ENCODE measurements at places on chromosomes 1 and 21.
A peak's percentile ranks its signal among the peaks of the same experiment; 100 is the strongest.

DNA sequence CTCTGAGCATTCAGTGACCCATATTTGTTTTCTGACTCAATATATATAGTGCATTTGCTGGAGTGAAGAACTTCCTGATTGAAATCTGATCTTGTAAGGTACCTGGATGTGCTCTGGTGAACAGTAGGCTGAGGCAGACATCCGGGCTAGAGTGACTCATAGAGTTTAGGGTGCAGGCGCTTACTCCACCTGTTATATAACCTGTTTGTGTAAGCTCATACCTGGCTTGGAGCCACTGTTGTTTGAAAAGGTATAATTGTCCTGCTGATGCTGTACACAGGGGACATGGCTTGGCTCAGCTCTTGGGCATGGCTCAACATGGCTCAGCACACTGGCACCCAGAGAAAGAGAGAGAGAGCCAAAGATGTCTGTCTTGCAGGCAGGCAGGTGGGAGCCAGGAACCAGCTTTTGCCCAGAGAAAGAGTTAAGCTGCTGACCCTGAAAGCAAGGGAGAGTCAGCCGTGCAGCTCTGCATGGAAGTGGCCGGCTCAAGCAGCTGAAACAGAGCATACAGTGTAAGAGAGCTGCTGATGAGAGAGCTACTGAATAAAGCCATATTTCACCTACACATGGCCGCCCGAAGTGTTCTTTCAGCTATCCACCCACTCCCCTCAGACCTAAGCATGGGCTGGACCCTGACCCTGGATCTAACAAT is 43.2 kb downstream of the GJA5 start:
- DNase-seq, result no peak

DNA sequence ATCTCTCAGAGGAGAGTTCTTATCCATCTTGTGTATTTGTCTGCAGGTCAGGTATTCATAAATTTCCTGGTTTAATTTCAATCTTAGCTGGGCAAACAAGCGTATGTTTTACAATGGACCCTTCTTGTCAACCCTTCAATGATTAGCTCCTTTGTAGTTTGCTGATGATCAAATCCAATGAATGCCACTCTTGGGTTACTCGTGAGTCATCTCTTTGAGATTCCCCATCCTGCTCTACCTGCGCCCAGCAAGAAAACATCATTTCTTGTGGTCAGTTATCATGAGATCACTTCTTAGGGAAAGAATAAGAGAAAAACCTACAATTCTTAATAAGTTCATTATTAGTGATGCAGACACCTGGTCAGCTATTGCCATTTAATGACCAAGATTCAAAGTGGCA is 572.3 kb upstream of the PKN2 start:
- DNase-seq, result no peak

DNA sequence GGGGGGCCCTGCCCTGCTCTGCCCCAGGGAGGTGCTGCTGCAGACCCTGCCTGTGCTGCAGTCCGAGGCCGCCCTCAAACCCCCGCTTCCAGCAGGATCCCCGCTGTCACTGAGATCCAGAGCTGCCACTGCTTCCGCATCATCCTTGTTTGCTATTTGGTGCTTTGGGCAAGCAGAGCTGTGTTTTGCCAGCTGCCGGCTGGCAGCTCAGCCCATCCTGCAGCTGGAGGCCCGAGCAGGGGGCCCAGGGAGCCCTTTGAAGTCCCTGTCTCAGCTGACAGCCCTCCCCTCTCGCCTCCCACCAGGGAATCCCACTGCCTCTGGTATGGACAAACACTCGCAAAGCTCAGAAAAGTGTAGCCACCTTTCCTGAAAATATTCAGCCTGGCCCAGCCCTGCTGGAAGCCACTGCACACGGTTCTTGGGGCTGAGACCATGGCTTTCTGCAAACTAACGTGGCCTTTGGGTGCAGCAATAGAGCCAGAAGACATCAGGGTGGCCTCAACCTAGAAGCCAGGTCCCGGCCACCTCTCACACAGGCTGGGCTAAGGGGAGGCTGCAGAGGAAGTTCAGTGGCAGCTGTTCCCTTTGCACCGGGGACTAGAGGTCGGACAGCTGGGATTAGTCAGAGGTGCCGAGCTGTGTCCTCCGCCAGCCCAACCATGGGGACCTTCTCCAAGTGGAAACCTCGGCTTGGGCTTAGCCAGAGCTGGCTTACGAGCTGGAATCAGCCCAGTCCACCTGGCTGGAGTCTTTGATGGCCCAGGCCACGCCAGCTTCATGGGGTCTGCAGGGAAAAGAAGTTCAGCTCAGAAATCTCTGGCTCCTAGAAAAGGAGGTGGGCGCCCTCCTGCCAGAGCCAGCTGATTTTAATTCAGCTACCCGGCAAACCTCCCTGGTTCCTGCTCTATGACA is 107.1 kb downstream of the SPSB1 start:
- DNase-seq, result no peak

- no peak for DNase-seq
Measured at GRCh38 chr1:159212596-159212995, 7.9 kb downstream of the ACKR1 start.

GRCh38 chr1:109622137-109622892 is 2.7 kb downstream of the AMPD2 start:
- DNase-seq, result no peak

- DNase-seq, result no peak
Measured at GRCh38 chr1:221873673-221874072, 131.8 kb upstream of the DUSP10 start.

DNA sequence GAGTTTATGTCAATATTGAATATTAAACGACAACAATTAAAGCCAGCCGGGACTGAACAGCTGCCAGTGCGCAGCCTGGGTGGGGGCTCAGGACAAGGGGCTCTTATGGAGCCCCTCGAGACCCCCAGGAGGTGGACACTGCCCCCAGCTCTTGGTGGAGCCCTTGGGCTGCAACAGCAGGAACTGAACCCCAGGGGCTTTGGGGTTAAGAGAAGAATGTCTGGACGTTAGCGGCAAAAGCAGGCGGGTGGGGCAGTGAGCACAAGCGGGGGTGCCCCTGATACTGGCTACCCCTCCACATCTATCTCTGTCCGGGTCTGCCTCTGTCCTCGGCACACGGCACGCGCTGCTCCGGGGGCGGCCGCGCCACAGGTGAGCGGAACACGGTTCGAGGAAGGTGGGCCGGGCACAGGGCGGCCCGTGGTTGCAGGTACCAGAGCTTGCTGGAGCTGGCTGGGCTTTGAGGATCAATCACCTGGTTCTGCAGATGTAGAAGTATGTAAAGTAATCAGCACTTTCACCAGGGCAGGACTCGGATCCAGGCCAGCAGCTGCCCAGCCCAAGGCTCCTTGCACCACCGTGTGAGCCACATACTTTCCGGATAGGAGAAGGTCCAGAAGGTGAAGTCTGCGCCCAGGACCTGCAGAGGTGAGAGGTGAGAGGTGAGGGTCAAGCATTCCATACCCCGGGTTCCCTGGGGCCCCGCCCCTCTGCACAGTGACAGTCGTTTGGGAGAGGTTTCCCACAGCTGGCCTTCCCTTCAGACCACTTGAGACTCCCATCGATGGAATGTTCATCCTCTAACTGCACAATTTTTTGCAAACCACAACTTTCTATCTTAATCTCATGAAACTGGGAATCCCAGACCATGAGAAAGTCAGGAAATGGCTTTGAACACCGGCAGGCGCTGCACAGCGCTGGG is 12.4 kb upstream of the POFUT2 start:
- DNase-seq, result no peak

GRCh38 chr1:231929311-231929710 is 302.7 kb downstream of the DISC1 start:
- DNase-seq, result no peak

GRCh38 chr1:229204921-229205777 is 65.8 kb upstream of the RAB4A start:
- DNase-seq, result peak; percentile 36

- DNase-seq, result no peak
Measured at GRCh38 chr1:197173571-197174507, 27.4 kb upstream of the ASPM start.

GRCh38 chr1:106675558-106675957 is 380.9 kb upstream of the PRMT6 start:
- no peak for DNase-seq

DNA sequence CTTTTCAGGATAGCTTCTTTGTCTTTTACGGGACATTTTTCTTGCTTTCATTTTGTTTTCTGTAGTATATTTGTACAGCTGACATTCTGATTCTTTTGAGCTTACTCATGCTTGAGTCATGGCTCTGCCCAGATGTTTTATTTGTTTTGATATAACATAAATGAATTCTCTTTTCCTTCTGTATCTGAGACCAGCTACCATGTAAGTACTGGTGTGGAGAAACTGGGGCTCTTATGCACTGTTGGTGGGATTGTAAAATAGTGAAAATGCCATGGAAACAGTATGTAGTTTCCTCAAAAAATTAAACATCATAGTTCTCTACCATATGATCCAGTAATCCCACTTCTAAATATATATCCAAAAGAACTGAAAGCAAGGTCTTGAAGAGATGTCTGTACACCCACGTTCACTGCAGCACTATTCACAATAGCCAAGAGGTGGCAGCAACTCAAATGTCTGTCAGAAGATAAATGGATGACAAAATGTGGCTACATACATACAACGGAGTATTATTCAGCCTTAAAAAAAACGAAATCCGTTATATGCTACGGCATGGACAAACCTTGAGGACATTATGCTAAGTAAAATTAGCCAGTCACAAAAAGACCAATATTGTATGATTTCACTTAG is 61.4 kb downstream of the EIF2B3 start:
- no peak for DNase-seq

DNA sequence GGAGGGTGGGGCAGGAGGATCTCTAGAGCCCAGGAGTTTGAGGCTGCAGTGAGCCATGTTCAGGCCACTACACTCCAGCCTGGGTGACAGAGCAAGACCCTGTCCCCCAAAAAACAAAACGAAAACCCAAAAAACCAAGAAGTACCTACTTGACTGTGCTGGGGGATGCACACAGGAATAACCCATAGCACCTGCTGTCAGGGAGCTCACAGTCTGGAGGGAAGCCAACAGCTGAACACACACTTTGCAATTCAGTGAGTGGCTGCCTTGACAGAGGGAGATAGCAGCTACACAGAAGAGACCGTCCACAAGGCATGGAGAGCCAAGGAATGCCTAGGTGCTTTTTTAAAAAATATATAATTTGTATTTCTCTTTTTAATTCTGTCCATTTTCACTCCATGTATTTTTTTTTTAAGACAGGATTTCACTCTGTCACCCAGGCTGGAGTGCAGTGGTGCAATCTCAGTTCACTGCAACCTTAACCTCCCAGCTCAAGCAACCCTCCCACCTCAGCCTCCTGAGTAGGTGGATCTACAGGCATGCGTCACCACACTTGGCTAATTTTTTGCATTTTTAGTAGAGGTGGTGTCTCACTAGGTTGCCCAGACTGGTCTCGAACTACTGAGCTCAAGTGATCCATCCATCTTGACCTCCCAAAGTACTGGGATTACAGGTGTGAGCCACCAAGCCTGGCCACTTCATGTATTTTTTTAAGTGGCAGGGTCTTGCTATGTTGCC is 68.7 kb downstream of the NID1 start:
- no peak for DNase-seq

DNA sequence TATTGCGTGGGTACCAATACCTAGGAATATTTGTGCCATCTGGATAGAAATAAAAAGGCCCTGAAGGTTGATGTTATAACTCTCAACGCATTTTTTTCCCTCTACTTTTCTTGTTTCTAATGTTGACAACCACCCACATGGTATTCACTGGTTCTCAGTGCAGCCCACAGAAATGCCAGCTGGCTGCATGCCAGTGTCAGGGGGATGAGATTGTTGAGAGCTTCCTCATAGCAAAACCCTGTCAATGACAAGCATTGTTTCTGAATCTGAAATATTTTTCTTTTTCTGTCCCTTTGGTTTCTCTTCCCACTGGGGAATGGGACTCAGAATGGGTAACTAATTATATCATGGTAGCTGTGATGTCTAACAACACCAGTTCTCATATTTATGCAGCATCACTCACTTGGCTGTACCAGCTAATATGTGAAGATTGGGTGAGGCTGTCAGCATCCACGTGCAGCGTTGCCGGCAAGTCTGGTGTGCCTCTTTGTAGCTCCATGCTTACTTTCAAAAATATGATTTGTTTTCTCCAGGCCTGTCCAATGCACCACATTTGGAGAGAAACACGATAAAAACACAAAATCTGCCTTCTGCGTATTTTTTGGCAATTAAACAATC is 284.6 kb downstream of the PTBP2 start:
- DNase-seq, result no peak

DNA sequence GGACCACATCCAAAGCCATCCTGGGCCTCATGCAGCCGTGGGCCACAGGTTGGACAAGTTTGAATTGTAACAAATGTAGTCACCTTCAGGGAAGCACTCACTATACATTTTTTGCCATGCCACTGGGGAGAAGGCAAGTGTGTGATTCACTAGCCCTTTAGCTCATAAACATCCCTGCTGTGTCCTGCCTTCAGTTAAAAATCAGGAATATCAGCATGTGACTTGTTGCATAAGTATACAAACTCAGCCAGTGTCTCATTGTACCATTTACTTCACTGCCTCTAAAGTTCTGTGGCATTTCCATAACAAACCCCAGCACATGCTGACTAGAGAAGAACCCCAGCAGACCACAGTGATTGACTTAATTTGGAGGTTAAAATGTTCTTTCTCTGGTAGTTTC is 142.0 kb upstream of the C1orf105 start:
- no peak for DNase-seq

- DNase-seq, result no peak
Measured at GRCh38 chr1:188432427-188432826, 1603.7 kb downstream of the PLA2G4A start.

GRCh38 chr1:97936976-97937375 is 16.1 kb upstream of the DPYD start:
- no peak for DNase-seq

DNA sequence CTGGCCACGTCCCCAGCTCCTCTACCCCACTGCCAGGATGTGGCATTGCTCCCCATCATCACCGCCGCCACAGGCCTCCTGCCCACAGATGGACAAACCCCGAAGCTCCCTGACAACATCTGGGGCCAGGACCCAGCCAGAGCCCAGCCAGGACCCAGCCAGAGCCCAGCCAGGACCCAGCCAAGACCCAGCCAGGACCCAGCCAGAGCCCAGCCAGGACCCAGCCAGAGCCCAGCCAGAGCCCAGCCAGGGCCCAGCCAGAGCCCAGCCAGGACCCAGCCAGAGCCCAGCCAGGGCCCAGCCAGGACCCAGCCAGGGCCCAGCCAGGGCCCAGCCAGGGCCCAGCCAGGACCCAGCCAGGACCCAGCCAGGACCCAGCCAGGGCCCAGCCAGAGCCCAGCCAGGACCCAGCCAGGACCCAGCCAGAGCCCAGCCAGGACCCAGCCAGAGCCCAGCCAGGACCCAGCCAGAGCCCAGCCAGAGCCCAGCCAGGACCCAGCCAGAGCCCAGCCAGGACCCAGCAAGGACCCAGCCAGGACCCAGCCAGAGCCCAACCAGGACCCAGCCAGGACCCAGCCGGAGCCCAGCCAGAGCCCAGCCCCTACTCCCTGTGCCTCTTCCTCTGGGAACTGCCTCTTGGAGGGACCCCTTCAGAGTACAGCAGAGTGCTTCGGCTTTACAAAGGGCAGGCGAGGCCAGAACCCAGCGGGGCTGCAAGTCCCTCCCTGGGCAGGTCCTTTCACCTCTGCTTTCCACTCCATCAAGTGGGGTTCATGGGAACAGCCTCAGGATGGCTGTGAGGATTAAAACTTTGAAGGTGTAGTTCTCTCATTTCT is 43.7 kb downstream of the DISP3 start:
- DNase-seq, result no peak

GRCh38 chr1:160759740-160760139 is 20.7 kb downstream of the SLAMF7 start:
- DNase-seq, result peak; percentile 9
